NCI-H1436 treated with DMSO at 0.1 percent for 48 hours (cell line): ENCODE measurements at places on chromosomes 1 and 21.

- no peak for DNase-seq
Measured at GRCh38 chr1:18907021-18907916, 4.9 kb upstream of the ALDH4A1 start.

DNA sequence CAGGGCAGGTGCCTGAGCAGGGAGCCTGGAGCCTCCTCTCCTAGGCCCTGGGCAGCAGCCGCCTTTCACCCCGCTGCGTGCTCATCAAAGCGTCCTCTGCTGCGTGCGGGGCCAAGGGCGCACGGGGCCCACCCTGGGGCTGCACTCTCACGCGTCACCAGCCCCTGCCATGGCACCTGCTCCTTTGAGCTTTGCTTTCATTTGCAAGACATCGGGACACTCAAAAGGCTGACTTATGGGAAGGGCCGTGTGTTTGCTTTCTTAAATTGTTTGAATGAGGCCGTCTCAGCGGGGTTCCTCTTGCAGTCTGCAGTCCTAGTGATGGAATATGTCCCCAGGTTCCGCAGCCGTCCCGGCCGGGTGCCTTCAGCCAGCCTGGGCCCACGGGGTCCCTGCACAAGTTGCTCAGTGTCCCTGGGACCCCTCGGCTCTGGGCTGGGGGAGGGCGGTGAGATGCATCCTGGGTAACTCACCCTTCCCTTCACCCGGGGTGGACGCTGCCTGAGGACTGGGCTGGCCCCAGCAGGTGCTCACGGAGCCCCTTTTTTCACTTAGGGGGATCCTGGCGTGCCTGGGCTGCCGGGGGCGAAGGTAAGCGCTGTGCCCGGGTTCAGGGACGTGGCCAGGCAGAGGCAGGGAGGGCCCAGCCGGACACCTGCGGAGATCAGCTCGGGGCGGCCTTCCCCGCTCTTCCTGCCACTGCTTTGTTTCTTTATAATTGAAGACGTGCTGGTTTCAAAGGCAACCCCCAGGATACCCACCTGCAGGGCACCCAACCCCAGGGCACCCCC lies 53.1 kb downstream of the SLC19A1 start:
- DNase-seq, result no peak

- DNase-seq, result no peak
Measured at GRCh38 chr1:24142546-24143534, at the start of gene IL22RA1. TSS of gene IL22RA1 (minus strand) at chr1:24143140. CDS start at chr1:24143082, 58 bp downstream.

- DNase-seq, result no peak
Measured at GRCh38 chr1:3992103-3992556, 92.1 kb upstream of the C1orf174 start.

GRCh38 chr1:42936309-42937078 lies 22.2 kb downstream of the SLC2A1 start:
- no peak for DNase-seq

GRCh38 chr1:230044729-230045128 lies 22.3 kb upstream of the GALNT2 start:
- DNase-seq, result no peak

DNA sequence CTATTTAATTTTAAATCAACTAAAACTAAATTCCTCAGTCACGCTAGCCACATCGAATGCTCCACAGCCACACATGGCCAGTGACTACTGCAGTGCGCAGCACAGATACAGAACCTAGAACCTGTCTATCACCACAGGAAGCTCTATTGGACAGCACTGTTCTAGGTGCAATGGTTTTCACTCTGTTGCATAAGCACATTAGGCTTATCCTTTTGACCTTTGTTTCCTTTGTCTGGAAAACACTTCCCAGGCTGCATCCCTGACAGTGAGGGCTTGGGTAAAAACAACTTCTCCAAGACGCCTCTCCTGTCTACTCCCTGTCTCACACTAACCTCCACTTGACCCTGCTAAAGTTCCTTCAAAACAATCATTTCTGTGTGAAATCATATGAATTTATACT lies 33.6 kb upstream of the RAP1GAP start:
- no peak for DNase-seq

- no peak for DNase-seq
Measured at GRCh38 chr1:31665234-31665878, 20.7 kb upstream of the PEF1 start.

DNA sequence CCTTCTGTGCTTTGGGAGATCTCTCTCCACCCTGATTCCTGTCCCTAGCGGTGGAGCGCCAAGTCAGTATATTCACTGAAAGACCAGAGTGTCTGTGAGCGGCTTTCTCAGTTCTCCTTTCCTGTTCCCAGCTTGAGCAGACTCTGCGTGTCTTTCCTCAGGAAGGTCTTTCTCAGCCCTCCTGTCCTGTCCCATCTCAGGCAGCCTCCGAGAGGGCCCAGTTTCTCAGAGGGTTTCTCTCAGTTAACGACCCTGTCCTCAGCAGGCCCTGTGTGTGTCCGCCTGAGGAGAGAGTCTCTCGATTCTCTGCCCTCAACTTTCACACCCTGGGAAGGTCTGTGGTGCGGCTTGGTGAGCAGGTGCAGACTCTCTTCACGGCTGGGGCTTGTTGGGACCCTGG lies 34.0 kb upstream of the CHIT1 start:
- DNase-seq, result no peak

GRCh38 chr21:46158666-46159300 lies 3.4 kb upstream of the FTCD start:
- DNase-seq, result no peak

DNA sequence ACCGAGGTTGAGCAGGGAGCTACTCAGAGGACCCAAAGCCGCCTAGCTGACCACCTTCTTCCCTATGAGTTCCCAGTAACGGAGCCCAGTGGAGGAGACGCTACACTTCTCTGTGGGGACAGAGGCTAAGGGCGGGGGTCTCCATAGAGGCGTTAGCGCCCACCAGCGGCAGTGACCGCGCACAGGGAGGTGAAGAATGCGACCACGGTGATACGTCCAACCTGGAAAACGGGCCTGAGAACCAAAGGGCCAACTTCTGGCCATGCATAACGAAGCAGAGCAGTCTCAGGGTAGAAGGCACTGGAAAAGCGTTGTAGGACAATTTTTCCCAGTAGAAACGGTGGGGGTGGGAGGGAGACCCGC lies 400 bp upstream of the COG2 start:
- DNase-seq, result no peak

- DNase-seq, result no peak
Measured at GRCh38 chr1:205760606-205761005, 10.6 kb upstream of the NUCKS1 start.
